ENCODE measurements at places on chromosomes 5 and 9. TPM values are rescaled to one million over a fixed set of nuclear protein-coding genes. Genes with fewer than 3 reads are reported as not detected.

SHOC1 gene
- not detected for total RNA-seq

EHMT1 gene
- total RNA-seq, result 77.8 TPM

STK32A gene
- not detected for total RNA-seq

ACTBL2 gene
- total RNA-seq, result not detected

OR1Q1 gene
- 0.45 TPM for total RNA-seq

SSNA1 gene
- total RNA-seq, result 43.7 TPM

CDO1 gene
- not detected for total RNA-seq

IQGAP2 gene
- total RNA-seq, result 83.2 TPM

ARL14EPL gene
- total RNA-seq, result not detected

AGXT2 gene
- total RNA-seq, result not detected

SYK gene
- total RNA-seq, result 0.16 TPM

PCDHGB4 gene
- total RNA-seq, result 0.06 TPM

TTC39B gene
- total RNA-seq, result 19.1 TPM

HIGD2A gene
- 114 TPM for total RNA-seq

JAKMIP2 gene
- 2.4 TPM for total RNA-seq

CBY3 gene
- total RNA-seq, result not detected

WNT8A gene
- not detected for total RNA-seq

PHF24 gene
- total RNA-seq, result 0.16 TPM

MTX3 gene
- total RNA-seq, result 25.4 TPM

FOXI1 gene
- total RNA-seq, result not detected

FOXD4L4 gene
- 0.24 TPM for total RNA-seq

SAXO1 gene
- not detected for total RNA-seq
